ENCODE measurements at places on chromosomes 1 and 21.

- no peak for DNase-seq
Observed at GRCh38 chr1:40404670-40405462, 31.3 kb downstream of the SMAP2 start.

GRCh38 chr1:230647321-230647720 lies 5.0 kb downstream of the COG2 start:
- no peak for DNase-seq

DNA sequence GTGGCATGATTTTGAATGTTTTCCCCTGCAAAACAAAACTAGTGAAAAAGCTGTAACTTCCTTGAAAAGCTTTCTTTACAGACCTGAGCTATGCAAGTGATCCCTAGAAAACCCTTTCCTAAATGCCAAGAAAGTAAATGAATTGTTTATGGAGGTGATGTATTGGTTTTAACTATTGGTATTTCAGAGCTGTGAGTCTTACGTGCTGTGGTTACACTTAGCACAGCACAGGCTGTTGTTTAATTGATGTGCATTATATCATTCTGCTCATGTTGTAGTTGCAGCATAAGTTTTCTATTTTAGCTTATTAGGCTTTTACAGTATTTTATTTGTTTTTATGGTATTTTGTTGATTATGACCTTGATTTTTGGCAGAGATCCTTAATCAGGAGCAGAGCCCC lies 74.1 kb upstream of the DYNLT5 start:
- DNase-seq: no peak

DNA sequence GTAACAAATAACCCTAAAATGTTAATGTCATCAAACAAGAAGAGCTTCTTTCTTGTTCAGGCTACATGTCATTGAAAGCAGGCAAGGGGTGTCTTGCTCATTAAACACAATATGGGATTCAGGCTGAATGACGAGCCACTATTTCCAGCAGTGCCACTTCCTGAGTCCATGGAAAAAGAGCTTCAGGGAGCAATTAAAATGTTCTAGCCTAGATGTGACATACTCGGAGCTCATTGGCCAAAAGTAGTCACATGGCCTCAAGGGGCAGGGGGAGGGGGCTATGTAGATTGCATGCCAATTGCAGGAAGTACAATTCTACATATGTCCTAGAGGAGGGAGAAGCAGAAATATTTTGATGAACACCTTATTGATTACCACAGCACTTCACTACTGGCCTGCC lies 685.3 kb upstream of the ADGRL2 start:
- DNase-seq: no peak

DNA sequence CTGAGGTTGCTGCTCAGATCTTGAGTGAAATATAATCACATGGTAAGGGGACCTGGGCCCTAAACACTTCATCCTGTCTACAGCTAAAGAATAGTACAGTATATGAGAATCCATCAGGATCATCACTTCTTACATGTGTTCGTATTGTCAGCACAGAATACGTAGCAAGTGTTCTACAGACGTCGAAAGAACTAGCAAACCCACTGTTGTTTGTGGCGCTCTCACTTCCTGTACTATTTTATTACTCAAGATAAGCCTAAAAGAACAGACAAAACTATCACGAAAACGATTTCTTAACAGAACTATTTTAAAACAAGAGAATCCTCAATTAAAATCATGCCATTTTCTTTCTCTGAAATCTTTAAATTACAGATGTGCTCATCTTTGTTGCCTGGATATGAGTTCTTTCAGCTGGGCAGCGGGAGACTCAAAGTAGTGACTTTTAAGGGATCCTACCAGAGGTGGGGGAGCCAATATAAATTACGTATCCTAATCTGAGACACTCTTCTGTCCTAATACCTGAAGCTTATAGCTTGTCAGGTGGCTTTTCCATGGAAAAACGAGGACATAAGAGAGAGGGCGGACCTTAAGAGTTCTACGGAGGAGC lies 724 bp downstream of the ST7L start:
- no peak for DNase-seq

GRCh38 chr1:18302788-18303413 lies 177.8 kb upstream of the KLHDC7A start:
- DNase-seq: no peak

DNA sequence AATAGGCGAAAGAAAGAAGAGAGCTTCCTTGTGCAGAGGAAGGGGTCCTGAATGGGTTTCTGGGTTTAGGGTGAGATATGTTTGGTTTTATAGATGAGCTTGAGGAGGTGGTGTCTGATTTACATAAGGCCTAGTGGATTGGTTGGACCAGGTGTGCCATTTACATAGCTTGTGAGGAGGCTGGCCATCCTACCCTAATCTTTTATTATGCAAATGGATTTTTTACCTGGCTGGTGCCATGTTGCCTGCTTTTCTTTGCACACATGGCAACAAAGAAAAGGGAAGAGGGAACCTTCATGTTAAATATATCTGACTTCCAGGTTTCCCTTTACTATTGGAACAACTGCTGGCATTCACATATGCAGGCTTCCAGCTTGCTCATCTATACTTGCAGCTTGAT lies 585.3 kb downstream of the PTPRU start:
- no peak for DNase-seq

- no peak for DNase-seq
Observed at GRCh38 chr1:6245869-6246496, 2.0 kb downstream of the HES3 start.

DNA sequence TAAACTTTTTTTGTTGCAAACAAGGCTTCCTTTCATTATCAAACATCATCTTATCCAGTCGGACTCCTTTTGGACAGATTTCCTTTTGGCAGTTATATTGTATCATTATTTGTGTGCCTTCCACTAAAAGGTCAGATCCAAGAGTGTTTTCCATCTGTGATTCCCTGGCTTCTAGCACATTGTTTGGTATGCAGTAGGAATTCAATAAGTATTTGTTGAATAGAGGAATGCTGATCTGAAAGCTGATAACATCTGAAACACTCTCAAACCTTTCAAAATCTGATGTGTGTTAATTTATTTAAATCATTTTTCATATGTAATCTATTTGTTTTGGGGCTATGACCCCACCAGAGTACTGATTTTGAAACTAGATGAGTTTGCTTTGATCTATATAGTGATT lies 39.0 kb downstream of the NDC1 start:
- no peak for DNase-seq

- no peak for DNase-seq
Observed at GRCh38 chr1:168100315-168101002, 36.3 kb downstream of the GPR161 start.

GRCh38 chr1:36207339-36207738 lies 16.9 kb upstream of the THRAP3 start:
- DNase-seq: no peak

DNA sequence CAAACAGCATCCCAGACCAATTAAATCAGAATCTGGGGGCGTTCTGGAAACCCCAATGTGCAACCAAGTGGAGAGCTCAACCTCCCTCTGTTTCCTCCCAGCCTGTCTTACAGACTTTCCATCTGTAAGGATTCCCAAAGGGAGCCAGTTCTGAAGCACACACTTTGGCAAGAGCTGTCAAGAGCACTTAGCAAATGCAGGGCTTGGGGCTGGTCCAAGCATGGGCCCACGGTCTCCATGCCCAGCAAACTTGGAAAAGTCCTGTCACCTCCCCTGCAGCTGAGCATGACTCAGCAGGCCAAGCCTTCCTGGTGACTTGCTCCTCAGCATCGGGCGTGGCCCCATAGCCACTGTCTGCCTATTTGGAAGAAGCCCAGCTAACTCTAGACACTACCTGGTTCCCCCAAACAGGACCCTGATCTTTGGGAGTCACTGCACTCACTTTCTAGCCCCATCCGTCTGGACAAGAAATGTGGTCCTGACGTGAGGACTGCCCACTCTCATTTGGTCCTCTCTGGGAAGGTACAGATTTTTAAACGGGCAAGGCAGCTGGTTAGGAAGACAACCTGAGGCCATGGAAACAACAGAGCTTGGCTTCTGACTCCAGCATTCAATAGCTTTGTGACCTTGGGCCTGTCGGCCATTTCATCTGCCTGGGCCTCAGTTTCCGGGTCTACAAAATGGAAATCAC lies 16.9 kb downstream of the SLC2A1 start:
- DNase-seq: no peak

GRCh38 chr1:171742577-171742922 lies 685 bp upstream of the VAMP4 start:
- no peak for DNase-seq

DNA sequence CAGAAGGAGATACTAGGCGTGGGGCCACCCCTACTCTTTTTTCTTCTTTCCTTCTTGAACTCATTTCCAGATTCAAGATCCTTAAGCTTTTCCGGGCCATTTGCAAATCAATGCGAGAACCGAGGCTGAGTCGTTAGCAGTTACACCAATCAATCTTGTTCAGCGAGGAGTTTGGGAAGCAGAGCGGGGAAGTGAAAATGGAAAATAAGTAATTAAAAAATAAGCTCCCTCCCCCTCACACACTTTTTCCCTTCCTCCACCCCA lies 1.7 kb upstream of the NEGR1 start:
- DNase-seq: no peak

GRCh38 chr1:71428029-71428428 lies 347.2 kb upstream of the ZRANB2 start:
- DNase-seq: no peak

DNA sequence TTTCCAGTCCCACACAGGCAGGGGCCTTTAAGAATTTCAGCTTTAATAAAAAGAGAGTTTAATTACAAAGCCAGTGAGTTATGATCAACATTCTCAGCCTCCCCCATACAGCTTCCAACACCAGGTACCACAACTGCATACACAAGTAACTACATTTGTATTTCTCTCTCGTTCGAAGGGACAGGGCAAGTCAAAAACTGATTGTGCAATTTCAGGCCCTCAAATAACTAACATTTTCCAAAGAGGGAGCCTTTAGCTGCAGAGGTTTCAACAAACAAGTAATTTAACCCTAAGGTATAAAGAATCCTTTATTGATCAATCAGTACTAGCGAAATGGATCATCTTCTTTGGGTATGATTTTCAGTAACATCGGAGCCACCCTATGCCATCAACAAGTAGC lies 142.4 kb downstream of the ZNF281 start:
- no peak for DNase-seq

All from GM18507 (cell line).